ENCODE measurements at places on chromosomes 7 and 10.
A peak's percentile ranks its signal among the peaks of the same experiment; 100 is the strongest.

GRCh38 chr7:867406-868188 is 8.8 kb upstream of the GET4 start:
- H3K36me3 ChIP-seq, result no peaks in the 10 kb centered on the region
- peak overlapping the region; percentile 90 for H3K27ac ChIP-seq
- H3K4me1 ChIP-seq, result peaks cover 15% of the 10 kb centered on the region
- no peak for DNase-seq
- no peak overlapping the region for H3K4me3 ChIP-seq

- H3K4me1 ChIP-seq, result no peaks in the 10 kb centered on the region
- no peak overlapping the region for H3K4me3 ChIP-seq
- no peak overlapping the region for H3K27ac ChIP-seq
- no peaks in the 10 kb centered on the region for H3K27me3 ChIP-seq
- DNase-seq, result no peak
Measured at GRCh38 chr7:32108651-32109050, 38.4 kb upstream of the PDE1C start.

DNA sequence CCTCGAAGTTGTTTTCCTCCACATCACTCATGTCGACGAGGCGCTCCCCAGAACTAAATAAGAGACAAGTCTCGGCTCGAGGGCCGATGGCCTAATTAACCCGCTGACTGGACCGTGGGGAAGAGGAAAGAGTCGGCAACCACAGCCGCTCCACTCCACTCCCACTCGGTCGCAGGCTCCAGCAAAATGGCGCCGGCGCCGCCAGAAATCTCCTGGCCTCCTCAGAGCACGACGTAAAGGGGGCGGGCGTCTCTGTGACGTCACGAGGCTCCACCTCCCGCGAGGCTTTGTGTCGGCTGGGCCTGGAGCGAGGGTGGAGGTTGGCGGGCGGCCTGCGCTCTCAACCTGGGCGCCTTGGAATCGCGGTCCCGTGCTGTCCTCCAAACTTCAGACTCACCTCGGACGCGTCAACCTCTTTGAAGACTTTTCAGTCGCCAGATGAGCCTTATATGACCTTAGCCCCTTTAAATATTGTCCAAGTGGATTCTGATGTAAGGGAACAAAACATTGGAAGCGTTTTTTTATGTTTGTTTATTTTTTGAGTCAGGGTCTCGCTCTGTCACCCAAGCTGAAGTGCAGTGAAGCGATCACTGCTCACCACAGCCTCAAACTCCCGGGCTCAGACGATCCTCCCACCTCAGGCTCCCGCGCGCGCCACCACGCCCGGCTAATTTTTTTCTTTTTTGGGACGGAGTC is at the start of gene TRA2A:
TSS of gene TRA2A (minus strand) at position 188 of the 696 bp plus-strand sequence. CDS start at position 31, 157 bp downstream.
- H3K27me3 ChIP-seq, result no peaks in the 10 kb centered on the region
- no peak for DNase-seq
- H3K27ac ChIP-seq, result peak within 1 kb of the TSS; percentile 99
- peak within 1 kb of the TSS; percentile 97 for H3K4me3 ChIP-seq

DNA sequence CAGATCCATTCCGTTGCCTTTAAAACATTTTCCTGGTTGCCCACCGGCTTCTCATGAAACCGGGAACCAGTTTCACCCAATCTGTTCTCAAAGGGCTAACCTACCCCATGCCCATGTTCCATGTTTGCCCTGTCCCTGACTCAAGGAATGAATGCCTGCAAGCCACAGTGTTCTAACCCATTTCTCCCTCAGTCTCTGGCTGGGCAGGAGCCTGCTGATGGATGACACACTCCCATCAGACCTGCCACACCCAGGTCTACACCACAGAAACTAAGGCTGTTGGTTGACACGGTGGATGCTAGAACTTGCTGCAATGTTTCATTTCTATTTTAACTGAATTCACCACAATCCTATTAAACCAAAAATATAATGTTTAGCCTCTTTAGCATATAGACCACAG is 15.6 kb downstream of the CLRN3 start:
- H3K4me1 ChIP-seq, result no peaks in the 10 kb centered on the region
- H3K27me3 ChIP-seq, result no peaks in the 10 kb centered on the region
- H3K36me3 ChIP-seq, result no peaks in the 10 kb centered on the region
- peak; percentile 46 for DNase-seq

DNA sequence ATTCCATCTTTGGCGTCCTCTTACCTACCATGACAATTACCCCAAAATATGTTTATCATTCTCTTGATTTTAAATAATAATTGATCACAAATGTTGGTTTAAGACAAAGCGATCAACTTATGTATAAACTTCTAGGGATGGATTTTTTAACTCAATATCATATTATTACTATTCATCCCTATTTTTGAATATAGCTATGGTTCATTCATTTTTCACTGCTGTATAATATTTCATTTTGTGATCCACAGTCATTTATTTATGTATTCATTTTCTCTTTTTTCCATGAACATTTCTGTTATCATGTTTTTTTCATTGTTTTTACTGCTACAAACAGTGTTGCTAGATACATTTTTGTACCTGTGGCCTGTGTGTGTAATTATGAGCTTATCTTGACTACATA is 61.3 kb upstream of the MET start:
- no peak for DNase-seq
- no peaks in the 10 kb centered on the region for H3K36me3 ChIP-seq
- H3K4me3 ChIP-seq, result no peak overlapping the region
- no peaks in the 10 kb centered on the region for H3K27me3 ChIP-seq
- H3K27ac ChIP-seq, result no peak overlapping the region

GRCh38 chr7:41130561-41131236 is 572.2 kb downstream of the INHBA start:
- no peak overlapping the region for H3K4me3 ChIP-seq
- H3K27me3 ChIP-seq, result no peaks in the 10 kb centered on the region
- H3K27ac ChIP-seq, result no peak overlapping the region

DNA sequence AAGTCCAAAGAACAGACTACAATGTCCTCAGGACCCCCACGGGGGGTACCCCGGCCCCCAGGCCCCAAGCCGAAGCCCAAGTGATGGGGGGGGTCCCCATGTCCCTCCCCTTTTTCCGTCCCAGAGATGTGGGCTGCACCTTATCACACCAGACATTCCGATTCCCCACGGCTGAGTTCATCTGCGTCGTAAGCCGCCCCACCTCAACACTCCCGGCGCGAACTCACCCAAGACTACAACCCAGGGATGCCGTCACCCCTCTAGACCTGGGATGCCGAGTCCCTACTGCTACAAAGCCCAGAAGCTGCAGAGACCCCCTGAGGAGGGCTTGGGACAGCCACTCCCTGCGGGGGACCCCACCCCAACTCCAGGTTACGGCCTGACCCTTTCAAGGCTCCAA is 14.5 kb downstream of the PDGFA start:
- peaks cover 12% of the 10 kb centered on the region for H3K36me3 ChIP-seq
- no peak overlapping the region for H3K27ac ChIP-seq

DNA sequence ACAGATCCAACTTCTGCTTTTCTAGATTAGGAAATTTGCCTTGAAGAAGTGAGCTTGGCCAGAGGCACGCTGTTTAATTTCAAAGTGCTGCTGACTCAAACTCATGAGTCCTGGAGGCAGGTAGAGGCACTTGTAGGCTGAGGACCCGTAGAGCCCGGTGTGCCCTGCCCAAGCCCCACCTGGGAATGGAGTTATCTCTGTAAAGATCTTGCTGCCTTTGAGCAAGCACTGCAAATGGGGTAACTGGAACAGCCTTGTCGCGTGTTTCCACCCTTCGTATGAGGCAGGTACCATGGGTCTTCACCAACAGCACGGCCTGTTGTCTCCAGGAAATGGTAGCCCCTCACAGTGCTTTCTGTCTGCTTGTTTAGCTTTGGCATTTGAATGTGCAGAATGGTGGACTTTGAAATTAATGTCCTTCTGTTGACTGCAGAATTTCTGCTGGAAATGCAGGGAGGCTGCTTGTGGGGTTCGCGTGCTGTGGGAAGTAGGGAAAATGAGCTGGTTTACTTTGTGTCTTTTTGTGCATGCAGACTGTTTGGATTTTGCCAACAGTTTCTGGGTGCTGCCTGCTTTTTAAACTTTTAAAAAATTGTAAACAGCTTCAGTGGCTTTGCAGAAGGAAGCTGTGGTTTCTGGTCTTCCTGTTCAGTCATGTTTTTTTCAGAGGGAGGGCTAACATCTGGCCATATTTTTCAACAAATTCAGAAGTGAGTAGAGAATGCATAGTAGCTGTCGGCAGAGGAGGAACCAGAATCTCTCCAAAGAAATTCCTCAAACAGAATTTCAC is 27.2 kb downstream of the CCM2 start:
- peak overlapping the region; percentile 28 for H3K27ac ChIP-seq
- H3K4me1 ChIP-seq, result peaks cover 10% of the 10 kb centered on the region
- DNase-seq, result no peak
- H3K27me3 ChIP-seq, result no peaks in the 10 kb centered on the region

GRCh38 chr10:17687117-17687831 is 43.3 kb downstream of the STAM start:
- H3K36me3 ChIP-seq, result peaks cover 13% of the 10 kb centered on the region
- H3K27ac ChIP-seq, result no peak overlapping the region
- no peak overlapping the region for H3K4me3 ChIP-seq

GRCh38 chr10:28686835-28687682 is 9.7 kb downstream of the BAMBI start:
- H3K4me3 ChIP-seq, result no peak overlapping the region
- DNase-seq, result no peak
- no peak overlapping the region for H3K27ac ChIP-seq
- H3K27me3 ChIP-seq, result no peaks in the 10 kb centered on the region
- no peaks in the 10 kb centered on the region for H3K4me1 ChIP-seq

DNA sequence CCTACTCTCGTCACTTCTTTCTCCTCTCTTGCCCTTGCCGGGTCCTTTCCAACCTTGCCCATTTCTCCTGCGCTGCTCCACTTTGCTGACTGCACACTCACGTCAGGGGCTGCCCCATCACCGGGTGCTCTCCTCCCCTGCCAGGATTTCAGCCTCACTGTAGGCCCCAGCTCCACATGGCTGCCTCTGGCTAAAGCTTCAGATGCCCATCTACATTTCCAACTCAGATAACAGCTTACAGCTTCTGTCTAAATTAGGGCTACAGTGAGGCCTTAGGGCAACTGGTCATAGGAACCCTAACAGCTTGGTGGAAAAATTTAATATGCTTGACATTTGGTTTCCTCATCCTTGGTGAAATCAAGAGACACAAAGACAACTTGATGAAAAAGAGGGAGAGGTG is 25.9 kb downstream of the C10orf120 start:
- no peaks in the 10 kb centered on the region for H3K27me3 ChIP-seq
- H3K4me3 ChIP-seq, result no peak overlapping the region
- no peak overlapping the region for H3K27ac ChIP-seq
- no peak for DNase-seq
- H3K4me1 ChIP-seq, result no peaks in the 10 kb centered on the region

DNA sequence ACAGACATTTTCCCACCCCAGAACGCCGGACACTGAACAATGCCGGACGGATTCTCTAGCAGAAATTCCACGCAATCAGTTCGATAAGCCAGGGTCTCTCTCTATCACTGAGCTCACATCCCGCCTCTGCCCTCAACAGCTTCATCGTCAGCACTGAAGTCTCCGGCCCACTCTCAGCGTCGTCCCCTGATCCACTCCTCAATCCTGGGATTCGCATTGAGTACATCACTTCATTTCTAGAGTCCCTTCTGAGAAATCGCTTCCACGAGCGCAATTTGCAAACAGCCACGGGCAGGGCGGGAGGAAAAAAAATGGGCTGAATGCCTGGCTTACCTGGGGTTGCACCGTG is 365 bp downstream of the YME1L1 start:
- H3K27ac ChIP-seq, result peak overlapping the region; percentile 100
- DNase-seq, result no peak
- peaks cover under 1% of the 10 kb centered on the region for H3K36me3 ChIP-seq
- H3K27me3 ChIP-seq, result no peaks in the 10 kb centered on the region

DNA sequence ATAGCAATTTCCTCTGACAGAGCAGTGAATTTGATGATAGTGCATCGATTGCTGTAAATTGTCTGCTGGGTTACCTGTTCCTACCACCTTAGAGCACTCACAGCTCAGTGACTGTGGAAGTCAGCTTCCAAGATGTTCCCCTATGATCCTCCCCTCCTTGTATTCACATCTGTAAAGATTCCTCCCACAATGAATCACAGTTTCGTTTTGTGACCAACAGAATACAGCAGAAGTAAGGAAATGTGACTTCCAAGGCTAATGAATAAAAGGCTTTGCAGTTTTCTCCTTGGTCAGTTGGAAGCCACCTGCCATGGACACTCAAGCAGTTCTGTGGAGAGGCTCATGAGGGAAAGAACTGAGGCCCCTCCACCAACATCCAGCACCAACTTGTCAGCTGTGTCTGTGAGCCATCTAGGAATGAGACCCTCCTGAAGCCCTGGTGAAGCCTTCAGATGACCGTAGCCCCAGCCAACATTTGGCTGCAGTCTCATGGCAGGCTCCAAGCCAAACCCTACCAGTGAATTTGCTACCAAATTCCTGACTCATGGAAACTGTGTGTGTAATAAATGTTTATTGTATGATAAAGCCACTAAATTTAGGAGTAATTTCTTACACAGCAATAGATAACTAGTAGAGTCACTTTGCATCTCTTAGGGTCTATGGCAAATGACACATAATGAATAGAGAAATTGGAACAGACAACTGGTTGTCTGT is 309.5 kb upstream of the NPVF start:
- H3K36me3 ChIP-seq, result no peaks in the 10 kb centered on the region
- H3K4me3 ChIP-seq, result no peak overlapping the region
- no peaks in the 10 kb centered on the region for H3K4me1 ChIP-seq

- H3K27me3 ChIP-seq, result no peaks in the 10 kb centered on the region
- H3K36me3 ChIP-seq, result no peaks in the 10 kb centered on the region
- no peak for DNase-seq
Measured at GRCh38 chr7:90596671-90597562, 796 bp downstream of the CDK14 start.

- H3K27ac ChIP-seq, result no peak overlapping the region
- no peak for DNase-seq
- no peak overlapping the region for H3K4me3 ChIP-seq
- H3K27me3 ChIP-seq, result no peaks in the 10 kb centered on the region
Measured at GRCh38 chr10:116772909-116773705, 30.7 kb upstream of the HSPA12A start.

GRCh38 chr7:158449266-158449665 is 138.4 kb downstream of the PTPRN2 start:
- no peak overlapping the region for H3K27ac ChIP-seq
- no peaks in the 10 kb centered on the region for H3K36me3 ChIP-seq
- H3K4me1 ChIP-seq, result no peaks in the 10 kb centered on the region
- no peak overlapping the region for H3K4me3 ChIP-seq
- no peak for DNase-seq
- no peaks in the 10 kb centered on the region for H3K27me3 ChIP-seq

DNA sequence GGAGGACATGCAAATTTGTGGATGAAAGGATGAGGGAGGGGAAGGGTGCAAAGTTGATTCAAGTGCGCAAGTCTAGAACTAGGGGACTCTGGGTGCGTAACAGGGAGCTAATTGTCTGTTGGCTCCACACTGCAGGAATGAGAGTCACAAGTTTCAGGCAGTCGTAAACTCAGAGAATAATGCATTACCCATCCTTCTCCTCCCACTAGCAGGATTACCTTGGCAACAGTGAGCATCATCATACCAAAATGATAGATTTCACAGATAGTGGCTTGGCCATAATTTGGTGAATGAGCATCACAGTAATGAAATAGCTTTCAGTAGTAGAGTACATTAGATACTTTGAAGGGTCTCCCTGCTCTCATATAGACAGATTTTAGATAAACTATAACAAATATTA is 565.5 kb downstream of the GALNT17 start:
- no peak for DNase-seq
- H3K27ac ChIP-seq, result no peak overlapping the region
- H3K36me3 ChIP-seq, result no peaks in the 10 kb centered on the region
- H3K27me3 ChIP-seq, result no peaks in the 10 kb centered on the region
- H3K4me1 ChIP-seq, result no peaks in the 10 kb centered on the region
- H3K4me3 ChIP-seq, result no peak overlapping the region

Measured in vagina (tissue), 2 donors.